ENCODE measurements at places on chromosomes 3 and 15.

GRCh38 chr3:4776980-4777581 is 202.2 kb upstream of the BHLHE40 start:
- DNase-seq, result peak; percentile 4

- DNase-seq, result no peak
Measured at GRCh38 chr3:141065258-141065657, 14.1 kb downstream of the SPSB4 start.

DNA sequence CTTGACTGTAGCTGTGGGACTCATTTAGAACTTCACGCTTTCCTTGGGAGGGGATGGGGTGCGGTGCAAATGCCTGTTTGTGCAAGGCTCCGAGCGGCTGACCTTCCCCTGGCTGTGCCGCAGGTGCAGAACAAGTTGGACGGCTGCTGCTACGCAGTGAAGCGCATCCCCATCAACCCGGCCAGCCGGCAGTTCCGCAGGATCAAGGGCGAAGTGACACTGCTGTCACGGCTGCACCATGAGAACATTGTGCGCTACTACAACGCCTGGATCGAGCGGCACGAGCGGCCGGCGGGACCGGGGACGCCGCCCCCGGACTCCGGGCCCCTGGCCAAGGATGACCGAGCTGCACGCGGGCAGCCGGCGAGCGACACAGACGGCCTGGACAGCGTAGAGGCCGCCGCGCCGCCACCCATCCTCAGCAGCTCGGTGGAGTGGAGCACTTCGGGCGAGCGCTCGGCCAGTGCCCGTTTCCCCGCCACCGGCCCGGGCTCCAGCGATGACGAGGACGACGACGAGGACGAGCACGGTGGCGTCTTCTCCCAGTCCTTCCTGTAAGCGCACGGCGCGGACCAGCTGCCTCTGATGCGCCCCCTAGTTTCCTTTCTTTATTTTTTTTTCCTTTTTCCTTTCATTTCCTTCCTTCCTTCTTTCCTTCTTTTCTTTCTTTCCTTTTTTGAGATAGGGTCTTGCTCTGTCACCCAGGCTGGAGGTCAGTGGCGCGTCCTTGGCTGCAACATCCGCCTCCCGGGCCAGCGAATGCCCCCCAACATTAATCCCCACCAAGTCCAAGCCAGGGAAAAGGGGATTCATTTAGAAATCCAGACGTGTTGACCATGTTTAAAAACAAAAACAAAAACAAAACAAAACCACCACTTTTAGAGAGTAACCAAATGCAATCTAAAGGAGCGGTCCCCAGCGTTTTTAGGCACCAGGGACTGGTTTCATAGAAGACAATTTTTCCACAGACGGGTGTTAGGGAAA is 42.7 kb downstream of the EIF2AK4 start:
- DNase-seq, result peak; percentile 79

DNA sequence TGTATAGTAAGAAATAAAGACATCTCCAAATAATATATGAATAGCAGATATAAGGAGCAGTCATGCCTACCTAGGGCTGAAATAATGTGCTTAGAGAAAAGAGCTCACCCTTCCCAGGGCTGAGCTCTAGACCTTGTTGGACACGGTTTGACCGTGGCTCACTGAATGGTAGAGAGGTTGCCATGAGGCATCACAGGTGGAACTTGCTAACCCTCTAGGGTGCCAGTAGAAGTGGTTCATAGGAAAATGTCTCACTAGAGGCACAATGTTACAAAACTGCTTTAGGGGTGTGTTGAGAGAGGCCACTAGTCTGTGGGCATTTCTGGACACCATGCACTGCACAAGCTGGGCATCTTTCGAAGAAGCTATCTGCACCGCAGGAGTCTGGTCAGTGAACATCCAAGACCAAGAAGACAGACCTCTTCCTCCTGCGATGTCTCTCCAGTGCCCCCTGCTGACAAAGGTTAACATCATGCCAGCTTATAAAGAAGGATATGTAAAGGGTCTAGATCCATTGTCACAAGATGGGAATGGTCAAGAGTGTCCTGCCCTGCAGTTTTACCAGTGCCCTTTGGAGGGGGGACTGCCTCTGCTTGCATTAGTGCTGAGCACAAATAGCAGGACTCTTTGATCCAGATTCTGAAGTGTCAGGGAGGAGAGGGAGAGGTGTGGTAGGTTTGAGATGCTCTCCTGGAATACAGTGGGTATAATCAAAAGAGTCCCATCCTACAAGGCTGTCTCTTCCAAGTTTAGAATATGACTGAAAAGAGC is 266.8 kb downstream of the ZNF385D start:
- DNase-seq, result peak; percentile 84

GRCh38 chr15:78695854-78696253 is 54.8 kb upstream of the CHRNB4 start:
- no peak for DNase-seq

GRCh38 chr3:108287146-108287545 is 9.2 kb upstream of the HHLA2 start:
- no peak for DNase-seq

- DNase-seq, result peak; percentile 4
Measured at GRCh38 chr3:20401253-20401652, 215.2 kb upstream of the SGO1 start.

All from EH (cell line).